Renal cortex interstitium (tissue), 15 donors: ENCODE measurements at places on chromosomes 5 and 9. TPM values are rescaled to one million over a fixed set of nuclear protein-coding genes. Genes with fewer than 3 reads are reported as not detected.

GRCh38 chr5:157372472-157372822, 87.6 kb upstream of the NIPAL4 start:
- DNase-seq: no peak

- DNase-seq: no peak
Measured at GRCh38 chr5:107389775-107390148, 281.0 kb downstream of the EFNA5 start.

The RNF180 gene
- 9.4 TPM for polyA plus RNA-seq

The LMNB1 gene
- 160 TPM for polyA plus RNA-seq
